ENCODE measurements at places on chromosomes 3 and 15.

GRCh38 chr3:136819392-136819730, 435 bp downstream of the SLC35G2 start:
- DNase-seq: no peak

DNA sequence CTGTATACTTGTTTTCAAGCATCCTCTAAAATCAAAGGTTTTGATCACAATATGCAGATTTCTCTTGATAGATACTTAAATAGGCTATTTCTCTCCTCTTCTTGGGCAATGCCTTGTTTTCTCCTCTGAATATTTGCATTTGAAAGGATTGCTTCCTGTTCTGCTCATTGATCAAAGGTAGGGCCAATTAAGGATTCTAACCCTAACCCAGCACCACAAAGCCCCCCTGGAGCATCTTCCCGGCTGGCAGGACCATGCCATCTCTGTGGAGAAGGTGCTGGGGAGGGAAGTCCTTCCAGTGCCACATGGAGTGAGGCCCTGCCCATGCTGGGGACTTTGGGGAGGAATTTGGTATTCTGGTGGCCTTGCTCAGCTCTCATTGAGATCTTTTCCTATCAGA, 11.3 kb upstream of the NIPA2 start:
- no peak for DNase-seq

GRCh38 chr3:181006541-181006940, 17.0 kb upstream of the DNAJC19 start:
- no peak for DNase-seq

GRCh38 chr15:100100926-100101325, 240.8 kb downstream of the ADAMTS17 start:
- no peak for DNase-seq

GRCh38 chr3:101988596-101988995, 139.3 kb downstream of the NFKBIZ start:
- no peak for DNase-seq

GRCh38 chr15:60407415-60407805, 9.6 kb upstream of the ANXA2 start:
- no peak for DNase-seq

DNA sequence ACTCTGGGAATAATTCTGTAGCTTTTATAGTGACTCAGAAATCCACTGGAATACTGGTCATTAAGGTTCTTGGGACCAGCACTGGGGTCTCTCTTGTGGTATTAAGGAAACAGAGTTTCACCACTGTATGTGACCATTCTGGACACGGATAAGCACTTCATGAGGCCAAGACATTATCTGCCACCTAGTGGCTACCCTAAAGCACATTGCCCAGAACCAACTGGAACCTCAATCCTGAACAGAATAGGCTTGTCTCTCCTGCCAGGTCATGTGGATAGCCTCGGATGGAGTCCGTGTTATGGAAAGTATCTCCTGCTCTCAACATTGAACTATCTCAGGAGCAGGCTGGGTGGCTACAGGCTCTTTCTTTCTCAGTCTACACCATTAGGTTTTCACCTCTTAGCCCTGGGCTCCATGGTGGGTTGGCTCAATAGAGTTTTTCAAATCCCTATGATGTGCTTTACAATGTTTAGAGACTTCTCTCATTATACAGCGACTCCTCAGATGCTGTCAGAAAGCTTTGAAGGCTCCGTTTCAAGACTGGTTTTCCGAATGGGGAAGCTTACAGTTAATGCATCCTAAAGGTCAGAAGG, 167.6 kb upstream of the ST8SIA2 start:
- no peak for DNase-seq

GRCh38 chr15:56320316-56320715, 44.9 kb upstream of the TEX9 start:
- no peak for DNase-seq

DNA sequence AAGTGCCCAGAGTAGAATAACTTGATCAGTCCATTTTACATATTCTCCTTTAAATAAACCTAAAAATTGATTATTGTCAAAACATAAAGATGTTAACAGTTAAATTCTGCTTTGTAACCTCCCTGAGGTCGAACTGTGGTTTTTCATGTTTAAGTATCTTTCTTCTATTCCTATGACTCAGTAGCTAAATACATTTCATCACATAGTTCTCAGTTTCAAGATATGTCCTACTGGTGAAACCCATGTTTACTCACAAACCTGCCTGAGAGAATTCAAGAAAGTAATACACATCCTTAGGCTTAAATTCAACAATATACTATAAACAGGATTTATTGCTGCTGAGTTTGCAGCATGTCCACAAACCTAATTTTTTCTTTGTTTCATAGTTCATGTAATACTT, 692.9 kb downstream of the ZPLD1 start:
- no peak for DNase-seq

- DNase-seq: no peak
Measured at GRCh38 chr3:188697127-188697526, 474.6 kb upstream of the TPRG1 start.

DNA sequence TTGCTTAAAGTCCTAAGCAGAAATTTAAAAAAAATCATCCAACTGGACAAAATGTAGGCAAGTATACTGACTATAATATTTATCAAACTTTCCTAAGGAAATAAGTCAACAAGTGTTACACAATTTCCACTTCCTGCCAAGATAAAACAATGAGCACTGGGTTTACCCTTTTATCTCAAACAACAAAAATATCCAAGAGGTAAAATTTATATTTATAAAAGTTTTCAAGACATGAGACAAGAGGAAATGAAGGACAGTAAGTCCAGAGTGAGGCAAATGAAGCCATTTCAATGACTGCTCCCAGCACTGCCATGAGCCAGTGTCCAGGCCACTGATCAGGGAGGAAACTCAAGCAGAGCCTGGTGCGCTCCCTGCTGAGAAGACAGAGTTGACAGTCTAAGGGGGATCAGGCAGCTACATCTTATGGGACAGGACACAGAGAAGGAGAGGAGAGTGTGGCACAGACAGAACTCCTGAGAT, 439.4 kb downstream of the RAP2B start:
- no peak for DNase-seq

DNA sequence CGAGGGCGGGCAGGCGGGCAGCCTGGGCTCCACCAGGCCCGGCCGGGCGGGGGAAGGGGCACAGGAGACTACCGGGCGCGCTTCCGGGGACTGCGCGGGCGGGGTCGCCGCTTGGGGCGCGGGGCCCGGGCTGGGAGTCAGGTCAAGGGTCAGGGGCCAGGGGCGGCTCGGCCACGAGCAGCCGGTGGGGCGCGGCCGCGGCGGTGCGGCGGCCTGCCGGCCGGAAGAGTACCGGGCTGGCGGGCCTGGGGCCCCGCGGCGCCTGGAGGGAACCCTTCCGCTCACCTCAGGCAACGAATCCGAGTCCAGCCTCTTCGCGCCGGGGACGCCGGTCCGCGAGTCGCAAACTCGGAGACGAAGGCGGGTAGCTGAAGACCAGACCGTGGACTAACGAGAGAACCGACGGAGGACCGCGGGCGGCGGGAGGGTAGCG, 225 bp downstream of the RHOA start:
- no peak for DNase-seq

DNA sequence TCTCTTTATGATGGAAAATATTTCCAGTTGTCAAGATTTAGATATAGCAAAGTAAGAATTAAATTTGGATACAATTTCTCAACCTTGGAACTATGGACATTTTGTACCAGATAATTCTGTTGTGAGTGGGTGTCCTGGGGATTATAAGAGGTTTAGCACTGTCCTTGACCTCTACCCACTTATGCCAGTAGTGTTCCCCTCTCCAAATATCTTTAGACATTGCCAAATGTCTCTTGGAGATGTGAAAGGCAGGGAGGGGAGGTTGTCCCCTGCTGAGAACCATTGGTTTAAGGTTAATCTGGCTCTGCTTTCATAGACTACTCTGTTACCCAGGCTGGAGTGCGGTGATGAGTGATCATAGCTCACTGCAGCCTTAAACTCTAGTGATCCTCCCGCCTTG, at the start of gene EBLN2:
EBLN2 (plus strand) TSS at position 244 of the 400 bp plus-strand sequence. CDS start 423 bp downstream, outside the sequence.
- no peak for DNase-seq

DNA sequence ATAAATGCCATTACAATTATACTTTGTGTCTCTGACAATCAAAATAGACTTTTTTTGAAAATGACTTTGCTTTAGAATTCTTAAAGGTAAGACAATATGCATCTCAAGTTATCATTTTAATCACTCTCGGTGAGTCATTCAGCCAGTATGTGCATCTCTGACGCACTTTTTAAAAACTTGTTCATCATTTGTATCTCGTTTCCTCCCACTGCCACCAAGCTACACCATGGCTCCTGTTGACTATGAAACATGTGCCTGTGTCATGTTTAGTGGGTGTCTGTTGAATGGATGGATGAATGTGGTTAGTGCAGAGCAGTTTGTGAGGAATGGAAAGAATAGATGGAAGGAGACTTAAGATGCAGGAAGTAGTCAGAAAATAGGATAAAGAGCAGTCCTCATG, 68.6 kb downstream of the ARPP21 start:
- no peak for DNase-seq

DNA sequence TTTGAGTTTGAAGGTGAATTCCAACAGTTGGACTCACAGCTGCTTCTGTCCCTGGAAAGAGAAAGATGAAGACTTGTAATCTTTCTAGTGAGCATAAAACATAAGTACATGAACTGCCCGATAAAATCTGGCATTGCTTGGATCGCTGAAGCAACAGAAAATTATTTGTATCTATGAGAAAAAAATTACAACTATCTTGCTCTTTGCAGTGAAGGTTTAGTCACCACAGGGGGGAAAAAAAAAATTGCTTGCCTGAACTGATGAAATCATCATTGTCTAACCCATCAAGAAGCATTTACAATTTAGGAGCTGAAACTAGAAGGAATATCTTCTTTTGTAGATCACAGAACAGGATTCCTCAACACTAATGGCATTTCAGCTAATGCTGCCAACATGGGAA, 20.0 kb downstream of the TMEM207 start:
- no peak for DNase-seq

GRCh38 chr15:31392761-31393401, 66.2 kb downstream of the KLF13 start:
- DNase-seq: no peak

- no peak for DNase-seq
Measured at GRCh38 chr3:13338996-13339395, 81.1 kb downstream of the NUP210 start.

DNA sequence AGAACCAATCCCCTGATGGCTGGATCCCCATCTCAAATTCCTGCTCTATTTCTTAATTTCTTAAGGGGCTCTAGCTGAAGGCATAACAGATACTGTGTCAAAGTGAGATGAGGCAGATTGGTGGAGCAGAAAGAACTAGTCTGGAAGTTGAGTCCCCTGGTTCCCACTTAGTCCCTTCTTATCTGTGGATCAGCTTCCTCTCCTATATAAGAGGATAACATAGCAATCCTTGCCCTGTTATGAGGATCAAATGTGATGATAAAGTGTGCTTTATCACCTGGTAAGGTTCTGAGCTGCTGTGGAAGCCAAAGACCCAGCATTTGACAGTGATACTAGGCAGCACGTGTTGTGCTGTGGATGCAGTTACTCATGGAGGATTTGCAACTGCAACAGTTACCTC, 8.1 kb upstream of the SIN3A start:
- no peak for DNase-seq

DNA sequence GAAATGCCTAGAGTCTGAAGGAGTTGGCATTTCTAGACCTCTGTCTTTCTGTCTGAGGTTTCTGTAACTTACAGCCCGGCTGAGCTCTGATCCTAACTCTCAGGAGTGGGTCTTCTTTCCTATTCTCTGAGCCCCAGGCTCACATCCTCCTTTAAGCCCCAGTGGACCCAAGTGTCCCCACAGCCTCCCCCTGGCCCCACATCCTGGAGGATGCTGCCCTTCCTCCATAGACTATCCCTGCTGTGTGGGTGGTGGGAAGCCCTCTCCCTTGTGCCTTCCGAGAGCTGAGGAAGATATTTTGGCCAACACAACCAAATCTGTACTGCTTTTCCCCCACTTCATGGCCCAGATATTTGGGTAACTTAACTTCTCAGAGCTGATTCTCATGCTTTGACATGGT, 151.3 kb downstream of the LRTM1 start:
- no peak for DNase-seq

DNA sequence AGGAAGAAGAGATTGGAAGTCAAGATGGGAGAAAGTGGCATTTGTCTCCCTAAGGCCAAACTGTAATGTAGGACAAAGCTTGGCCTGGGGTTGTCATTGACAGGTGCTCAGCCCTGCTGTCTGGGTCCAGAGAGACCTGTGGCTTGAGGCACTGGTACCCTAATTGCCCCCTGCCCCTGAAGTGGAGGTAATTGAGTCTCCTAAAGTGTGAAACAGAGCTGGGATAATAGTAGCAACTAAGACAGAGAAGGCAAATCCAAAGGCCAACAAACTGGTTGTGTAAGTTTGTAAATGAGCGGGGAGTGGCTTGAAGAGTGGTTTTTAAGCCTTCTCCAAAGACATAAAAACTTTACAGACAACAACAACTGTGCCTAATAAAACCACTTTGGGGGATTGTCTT, 264.2 kb upstream of the ROPN1 start:
- no peak for DNase-seq
